ENCODE measurements at places on chromosomes 7 and 10.

GRCh38 chr7:148950806-148951205, 66.7 kb upstream of the EZH2 start:
- no peak for DNase-seq

- no peak for DNase-seq
Measured at GRCh38 chr10:71774916-71775702, 1.8 kb upstream of the VSIR start.

GRCh38 chr7:157460721-157461120, 123.9 kb downstream of the DNAJB6 start:
- no peak for DNase-seq

- DNase-seq, result no peak
Measured at GRCh38 chr10:6204341-6205191, 1.8 kb downstream of the PFKFB3 start.

GRCh38 chr7:19589446-19589845, 119.4 kb downstream of the POLR1F start:
- no peak for DNase-seq

DNA sequence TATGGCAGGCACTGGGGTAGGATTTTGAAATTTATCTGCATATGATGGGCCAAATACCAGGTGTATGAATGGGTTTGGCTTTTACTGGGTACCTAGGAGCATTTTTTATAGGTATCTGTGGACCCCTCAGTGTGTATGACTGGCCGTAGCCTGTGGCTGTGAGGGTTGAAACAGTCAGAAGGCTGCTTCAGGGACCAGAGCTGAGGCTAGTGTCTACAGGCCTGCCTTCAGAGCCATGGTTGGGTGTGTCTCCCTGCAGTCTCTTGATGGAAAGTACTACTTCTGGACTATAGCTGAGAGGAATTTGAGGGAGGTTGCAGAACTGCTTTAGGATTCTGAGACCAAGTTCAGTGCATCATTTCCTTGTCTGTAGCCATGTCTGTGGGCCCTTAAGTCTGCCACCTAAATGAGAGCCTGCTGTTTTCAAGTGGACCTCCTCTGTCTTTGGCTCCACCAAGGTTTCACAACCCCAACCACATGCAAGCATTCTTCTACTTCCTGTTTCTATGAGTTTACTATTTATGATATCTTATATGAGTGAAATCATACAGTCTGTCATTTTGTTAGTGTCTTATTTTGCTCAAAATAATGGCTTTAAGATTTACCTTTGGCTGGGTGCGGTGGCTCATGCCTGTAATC, 19.9 kb upstream of the ZNF138 start:
- no peak for DNase-seq

GRCh38 chr7:128093614-128094570, 62.7 kb upstream of the LRRC4 start:
- no peak for DNase-seq

DNA sequence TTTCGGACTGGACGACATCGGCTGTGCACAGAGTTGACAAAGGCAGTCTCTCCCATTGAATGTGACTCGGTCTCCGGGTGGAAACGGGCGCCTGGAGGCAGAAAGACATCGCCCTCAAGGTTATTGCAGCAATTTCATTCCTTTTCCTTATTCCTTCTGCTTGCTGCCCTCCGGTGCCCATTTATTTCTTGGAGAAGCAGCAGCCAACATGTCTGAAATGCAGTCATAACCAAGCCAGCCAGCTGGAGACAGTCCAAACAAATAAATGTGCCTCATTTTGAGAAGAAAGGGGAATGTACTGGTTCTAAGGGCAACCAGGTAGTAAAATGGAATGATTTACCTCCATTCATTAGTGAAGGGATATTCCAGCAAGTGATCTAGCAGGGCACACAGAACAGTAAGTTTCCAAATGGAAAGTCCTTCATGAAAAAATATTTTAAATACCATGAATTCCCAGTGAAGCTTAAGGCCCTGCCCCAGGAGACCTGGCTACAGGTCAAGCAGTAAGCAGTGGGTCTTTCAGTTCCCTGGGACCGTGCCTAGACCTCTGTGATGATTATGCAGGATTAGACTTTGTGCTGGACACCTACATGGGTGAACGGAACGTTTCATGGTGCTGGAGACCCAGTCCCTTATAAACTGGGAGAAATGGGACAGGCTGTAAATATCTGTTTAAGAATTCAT, 86.6 kb downstream of the ABLIM1 start:
- no peak for DNase-seq

- no peak for DNase-seq
Measured at GRCh38 chr10:7950981-7951847, 103.3 kb upstream of the GATA3 start.

DNA sequence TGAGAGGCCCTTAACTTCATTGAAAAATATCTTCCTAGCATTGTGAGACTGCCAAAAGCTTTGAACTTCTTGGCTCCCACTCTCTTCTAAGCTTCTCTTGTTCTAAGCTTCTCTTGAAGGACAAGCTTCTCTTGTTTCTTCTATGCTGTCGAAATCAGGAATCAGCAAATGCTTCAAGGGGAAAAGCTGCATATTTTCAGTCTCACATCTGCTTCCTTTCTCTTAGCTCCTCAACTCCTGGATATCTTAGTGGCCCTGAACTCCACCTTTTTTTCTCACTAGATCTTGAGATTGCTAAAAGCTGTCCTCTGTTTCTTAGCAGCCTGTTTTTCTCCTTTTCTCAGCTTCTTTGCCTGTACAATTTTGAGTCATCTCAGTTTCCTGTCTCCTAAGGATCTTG, 73.0 kb downstream of the NEUROD6 start:
- DNase-seq, result no peak

GRCh38 chr7:55066524-55066923, 47.7 kb downstream of the EGFR start:
- DNase-seq, result no peak

DNA sequence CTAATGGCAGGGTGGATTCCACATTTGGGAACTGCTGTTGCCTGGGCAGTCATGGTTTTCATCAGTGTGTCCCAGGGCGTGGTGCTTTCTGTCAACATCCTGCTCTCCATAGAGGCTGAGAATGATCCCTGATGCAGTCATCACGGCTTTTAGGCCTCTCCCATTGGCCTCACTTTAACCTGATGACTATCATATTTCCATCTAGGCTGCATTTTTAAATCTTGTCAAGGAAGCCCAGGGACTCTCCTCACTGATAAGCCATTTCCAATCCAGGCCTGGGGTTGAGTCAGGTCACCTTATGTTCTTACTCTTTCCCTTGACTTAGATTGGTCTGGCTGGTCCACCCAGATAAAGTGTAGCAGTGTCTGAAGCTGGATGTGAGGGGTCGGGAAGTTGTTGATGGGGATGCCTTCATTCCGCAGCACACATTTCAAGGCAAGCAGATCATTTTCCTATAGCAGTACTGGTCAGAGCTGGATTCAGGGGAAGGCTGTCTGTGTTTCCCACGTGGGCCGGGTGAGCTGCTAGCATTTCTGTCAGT, 177.0 kb downstream of the AUTS2 start:
- DNase-seq, result no peak

- no peak for DNase-seq
Measured at GRCh38 chr7:150990416-150991186, at the start of gene NOS3. Gene NOS3, plus strand, starts transcription at chr7:150991017. Its CDS starts 2,787 bp downstream, at chr7:150993804.

DNA sequence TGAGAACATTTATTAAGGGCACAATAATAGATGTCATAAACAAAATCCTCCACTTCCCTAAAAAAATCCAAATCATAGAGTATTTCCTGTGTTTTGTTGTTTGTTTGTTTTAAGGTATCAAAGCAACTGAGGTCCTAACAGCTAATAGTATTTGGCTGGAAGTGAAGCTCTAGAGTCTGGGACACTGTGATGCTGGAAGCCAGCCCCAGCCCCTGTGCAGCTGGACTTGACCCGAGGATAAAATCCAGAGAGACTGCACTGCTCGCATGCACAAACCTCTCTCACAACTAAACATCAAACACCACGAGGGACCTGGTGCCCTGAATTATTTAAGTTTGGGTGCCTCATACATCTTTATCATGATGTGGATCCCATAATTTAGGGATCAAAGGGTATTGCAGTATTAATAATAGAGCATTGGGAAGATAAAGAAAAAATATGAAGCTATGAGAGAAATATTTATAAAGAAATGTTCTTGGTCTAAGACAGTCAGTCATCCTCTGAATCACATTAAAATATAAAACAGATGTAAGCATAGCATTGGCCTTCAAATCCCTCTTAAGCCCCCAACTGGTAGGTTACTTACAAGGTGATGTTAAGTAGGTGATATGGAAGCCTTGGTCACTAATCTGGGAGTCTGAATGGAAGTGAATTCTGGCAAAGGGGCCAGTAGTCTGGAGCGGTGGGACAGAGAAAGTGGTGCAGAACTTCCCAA, 44.4 kb downstream of the CUBN start:
- no peak for DNase-seq

GRCh38 chr7:140263277-140263676, 86.5 kb upstream of the KDM7A start:
- no peak for DNase-seq

DNA sequence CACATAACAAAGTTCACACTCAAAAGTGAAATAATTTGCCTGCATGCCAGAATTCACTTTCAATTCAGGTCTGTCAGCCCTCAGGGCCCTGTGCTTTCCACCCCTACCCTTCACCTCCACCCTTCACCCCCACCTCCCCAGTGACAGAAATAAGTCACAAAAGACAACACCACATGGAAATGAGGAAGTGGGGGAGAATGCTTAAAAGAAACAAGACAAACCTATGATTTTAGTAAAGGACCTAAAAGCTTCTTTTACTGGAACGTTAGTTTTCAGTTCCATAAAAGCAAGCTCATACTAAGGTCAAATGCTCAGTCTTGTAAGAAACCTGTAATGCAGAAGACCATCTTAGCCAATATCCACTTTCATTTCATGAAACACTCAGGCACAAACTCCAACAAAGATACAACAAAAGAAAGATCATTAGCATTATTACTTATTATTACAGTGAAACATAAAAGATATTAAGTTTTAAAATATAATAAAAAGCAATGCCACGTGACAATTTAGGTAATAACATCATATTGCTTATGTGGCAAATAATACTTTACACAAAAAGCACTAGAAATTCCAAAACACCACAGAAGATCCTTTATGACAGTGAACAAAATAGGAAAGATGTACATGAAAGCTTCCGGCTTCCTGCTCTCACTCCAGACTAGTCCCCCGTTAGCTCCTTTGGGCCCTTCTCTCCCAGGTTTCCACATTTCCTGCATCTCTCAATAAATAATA, 112.1 kb downstream of the LMBR1 start:
- no peak for DNase-seq

DNA sequence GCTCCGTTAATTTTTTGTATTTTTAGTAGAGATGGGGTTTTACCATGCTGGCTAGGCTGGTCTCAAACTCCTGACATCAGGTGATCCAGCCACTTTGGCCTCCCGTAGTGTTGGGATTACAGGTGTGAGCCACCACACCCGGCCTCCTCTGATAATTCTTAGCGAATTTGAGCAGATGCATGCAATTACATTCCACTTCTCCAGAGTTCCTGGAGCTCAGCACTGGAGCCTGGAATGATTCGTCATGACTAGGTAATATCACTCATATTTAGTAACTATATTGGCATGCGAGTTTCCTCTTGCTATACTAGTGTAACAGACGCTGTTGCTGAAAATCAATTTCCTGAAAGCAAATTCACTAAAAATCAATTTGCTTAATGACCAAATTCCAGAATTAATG, 86.8 kb downstream of the MKX start:
- DNase-seq, result no peak

DNA sequence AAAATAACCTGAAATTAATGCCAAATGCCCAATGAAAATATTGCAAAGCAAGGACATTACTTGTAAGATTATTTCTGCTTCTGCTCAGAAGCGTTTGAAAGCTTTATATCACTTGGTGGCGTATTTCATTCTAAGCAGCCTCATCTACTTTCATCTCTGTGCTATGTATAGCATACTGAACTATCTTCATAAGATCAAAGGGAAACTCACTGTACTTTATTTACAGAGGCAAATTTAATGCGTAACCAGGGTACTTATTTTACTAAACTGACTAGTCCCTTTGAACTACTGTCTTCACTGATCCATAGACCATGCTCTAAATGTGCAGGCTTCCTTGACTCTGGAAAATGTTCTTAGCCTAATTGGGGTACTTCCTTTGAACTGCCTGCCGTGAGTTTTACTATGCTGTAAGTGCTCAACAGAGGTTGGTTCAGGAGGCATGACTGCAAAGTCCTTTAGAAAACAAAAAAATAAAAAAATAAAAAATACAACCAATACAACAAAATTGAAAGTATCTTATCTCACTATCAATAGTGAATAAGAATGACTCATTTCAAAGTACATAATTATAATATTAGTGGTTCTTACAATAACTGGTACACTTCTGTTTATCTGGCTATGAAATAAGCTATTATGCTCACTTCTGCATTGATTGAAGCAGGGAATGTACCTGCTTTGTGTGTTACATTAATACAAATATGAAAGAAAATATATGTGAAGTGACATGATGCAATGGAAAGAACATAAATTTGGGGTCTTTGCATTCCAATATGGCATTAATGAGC, 41.0 kb upstream of the TSPAN12 start:
- no peak for DNase-seq

DNA sequence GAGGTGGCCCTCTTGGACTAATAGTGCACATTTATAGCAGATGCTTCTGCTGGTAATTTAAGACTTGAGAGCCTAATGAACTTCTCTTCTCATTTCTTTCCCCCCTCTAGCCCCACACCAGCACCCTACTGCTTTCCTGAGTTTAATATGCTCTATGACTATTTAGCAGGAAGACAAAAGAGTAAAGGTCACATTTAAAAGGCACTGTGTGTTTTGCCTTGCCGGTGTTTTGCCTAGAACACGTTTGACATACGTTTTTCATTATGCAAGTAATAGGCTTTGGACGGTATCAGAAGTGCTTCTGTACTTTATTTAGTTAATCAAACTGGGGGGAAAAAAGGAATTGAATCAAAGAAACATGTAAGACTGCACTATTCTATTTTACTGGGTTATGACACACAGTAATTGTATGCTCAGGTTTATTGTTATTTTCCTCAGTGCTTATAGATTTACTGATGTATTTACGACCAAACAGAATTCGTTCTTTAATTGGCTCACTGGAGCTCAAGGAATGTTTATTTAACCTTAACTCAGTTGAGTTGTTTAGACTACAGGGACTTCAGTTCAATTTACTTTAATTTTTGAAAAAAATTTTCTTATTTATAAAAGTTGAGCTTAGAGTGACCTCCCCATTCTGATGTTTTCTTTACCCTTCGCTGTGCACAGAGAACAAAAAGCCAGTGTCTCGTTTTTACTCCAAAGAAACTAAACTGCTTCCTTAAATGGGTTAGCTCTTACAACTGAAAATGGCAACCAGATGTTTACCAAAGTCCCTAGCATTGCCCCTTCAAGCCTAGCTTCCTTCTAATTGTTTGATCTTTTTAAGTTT, 35.4 kb downstream of the CPED1 start:
- DNase-seq, result no peak

DNA sequence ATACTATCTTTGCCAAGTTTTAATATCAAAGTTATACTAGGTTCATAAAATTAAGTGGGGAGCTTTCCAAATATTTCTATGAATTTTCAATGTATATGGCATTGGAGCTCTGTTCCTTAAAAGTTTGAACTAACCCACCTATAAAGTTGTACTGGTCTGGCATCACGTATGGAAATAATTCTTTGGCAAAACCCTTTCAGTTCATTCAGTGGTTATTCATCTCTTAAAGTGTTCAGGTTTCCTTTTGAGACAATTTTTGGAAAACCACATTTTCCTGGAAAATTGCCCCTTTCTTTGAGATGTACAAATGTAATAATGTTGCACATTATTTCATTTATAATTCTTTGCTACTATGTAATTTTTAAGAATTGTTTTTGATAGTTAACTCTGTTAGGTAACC, 62.5 kb upstream of the INPP5A start:
- no peak for DNase-seq

GRCh38 chr7:98394377-98394836, 6.5 kb downstream of the BAIAP2L1 start:
- DNase-seq, result peak; percentile 67

- DNase-seq, result peak; percentile 13
Measured at GRCh38 chr10:59177031-59177797, 771 bp downstream of the PHYHIPL start.

Data from AG09309 (cell line).